WTC11 (cell line): ENCODE measurements at places on chromosomes 2 and 18. TPM values are rescaled to one million over a fixed set of nuclear protein-coding genes. Genes with fewer than 3 reads are reported as not detected.

- H3K4me3 ChIP-seq, result no peak overlapping the region
- no peak for DNase-seq
- H3K36me3 ChIP-seq, result no peaks in the 10 kb centered on the region; the same call in 1 of the 2 replicates
- no peaks in the 10 kb centered on the region; the same call in 1 of the 2 replicates for H3K4me1 ChIP-seq
- no peak overlapping the region for H3K27ac ChIP-seq
These were observed 631.8 kb upstream of the ID2 start for GRCh38 chr2:8049851-8050571.

- H3K4me1 ChIP-seq, result peaks cover 7% of the 10 kb centered on the region
- no peaks in the 10 kb centered on the region for H3K36me3 ChIP-seq
- H3K27ac ChIP-seq, result no peak overlapping the region
- no peaks in the 10 kb centered on the region for H3K27me3 ChIP-seq
- no peak overlapping the region for H3K4me3 ChIP-seq
These were observed 157.5 kb downstream of the THADA start for GRCh38 chr2:43438342-43438741.

DNA sequence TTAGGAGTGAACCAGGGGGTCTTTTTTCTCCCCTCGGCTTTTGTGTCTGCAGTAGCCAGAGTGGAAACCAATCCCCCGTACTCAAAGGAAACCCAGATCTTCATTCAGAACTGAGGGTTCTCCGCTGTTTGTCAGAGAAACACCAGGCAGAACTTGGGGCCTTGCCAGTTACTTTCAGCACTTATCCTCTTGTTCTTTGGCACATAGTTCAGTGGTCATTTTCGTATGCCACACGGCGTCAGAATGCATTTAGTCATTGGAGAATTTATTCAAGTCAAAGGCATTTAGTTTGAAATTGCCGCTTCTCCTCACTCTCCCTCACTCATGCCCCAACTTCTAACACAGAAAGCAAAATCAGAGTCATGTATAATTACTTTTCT, 102.9 kb downstream of the CABLES1 start:
- H3K4me1 ChIP-seq, result peaks cover 65% of the 10 kb centered on the region
- peaks cover 44% of the 10 kb centered on the region for H3K36me3 ChIP-seq
- no peaks in the 10 kb centered on the region for H3K27me3 ChIP-seq
- H3K27ac ChIP-seq, result peak overlapping the region; percentile 80

Gene SCN2A
- 0.39 to 0.53 TPM (median 0.44 TPM) in 3 replicates for total RNA-seq

Gene L3MBTL4
- total RNA-seq, result 1.3 to 1.8 TPM (median 1.4 TPM) in 3 replicates

Gene DCDC2C
- total RNA-seq, result not detected in 3 replicates
